Esophagus squamous epithelium (tissue), 5 donors: ENCODE measurements at places on chromosomes 2 and 18. TPM values are rescaled to one million over a fixed set of nuclear protein-coding genes. Genes with fewer than 3 reads are reported as not detected.

The ARHGEF4 gene
- 82.4 TPM for total RNA-seq

The TIA1 gene
- total RNA-seq, result 35.7 TPM

GRCh38 chr18:46253498-46253897 is 149.3 kb downstream of the HAUS1 start:
- DNase-seq, result no peak

The SNRNP200 gene
- 59.5 TPM for total RNA-seq

DNA sequence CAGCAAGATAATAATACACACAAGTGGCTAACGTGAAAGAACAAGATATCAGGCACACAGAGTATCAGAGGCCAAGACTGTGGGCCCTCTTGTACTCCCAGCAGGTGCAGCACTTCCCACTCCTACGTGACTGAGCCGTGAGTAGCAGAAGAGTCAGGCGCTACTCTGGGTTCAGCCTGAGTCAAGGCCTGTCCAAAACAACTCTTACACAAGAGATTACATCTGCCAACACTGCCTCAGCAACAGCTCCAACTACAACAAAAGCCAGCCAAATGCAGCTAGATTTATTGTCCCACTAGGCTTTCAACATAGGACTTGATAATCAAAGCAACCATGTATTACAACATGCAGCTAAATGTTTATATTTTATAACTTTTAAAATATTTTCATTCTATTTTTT is 56.2 kb downstream of the ITSN2 start:
- DNase-seq, result no peak

DNA sequence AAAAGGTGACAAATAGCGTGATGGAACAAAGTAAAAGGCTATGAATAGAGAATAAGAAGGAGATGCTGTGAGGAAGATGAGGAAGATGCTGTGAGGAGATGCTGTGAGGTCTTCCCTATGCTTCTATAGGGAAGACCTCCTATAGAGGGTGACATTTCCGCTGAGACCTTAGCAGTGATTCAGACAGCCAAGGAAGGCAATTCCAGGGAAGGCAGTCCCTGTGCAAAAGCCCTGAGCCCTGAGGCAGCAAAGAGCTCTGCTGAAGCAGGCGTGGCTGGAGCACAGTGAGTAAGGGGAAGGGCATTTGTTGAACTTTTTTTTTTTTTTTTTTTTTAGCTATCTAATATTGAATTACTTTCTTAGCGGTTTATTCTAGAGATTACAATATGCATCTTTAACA is 142.7 kb upstream of the FOSL2 start:
- no peak for DNase-seq

GRCh38 chr2:147099845-147100244 is 745.0 kb upstream of the ACVR2A start:
- DNase-seq, result no peak

DNA sequence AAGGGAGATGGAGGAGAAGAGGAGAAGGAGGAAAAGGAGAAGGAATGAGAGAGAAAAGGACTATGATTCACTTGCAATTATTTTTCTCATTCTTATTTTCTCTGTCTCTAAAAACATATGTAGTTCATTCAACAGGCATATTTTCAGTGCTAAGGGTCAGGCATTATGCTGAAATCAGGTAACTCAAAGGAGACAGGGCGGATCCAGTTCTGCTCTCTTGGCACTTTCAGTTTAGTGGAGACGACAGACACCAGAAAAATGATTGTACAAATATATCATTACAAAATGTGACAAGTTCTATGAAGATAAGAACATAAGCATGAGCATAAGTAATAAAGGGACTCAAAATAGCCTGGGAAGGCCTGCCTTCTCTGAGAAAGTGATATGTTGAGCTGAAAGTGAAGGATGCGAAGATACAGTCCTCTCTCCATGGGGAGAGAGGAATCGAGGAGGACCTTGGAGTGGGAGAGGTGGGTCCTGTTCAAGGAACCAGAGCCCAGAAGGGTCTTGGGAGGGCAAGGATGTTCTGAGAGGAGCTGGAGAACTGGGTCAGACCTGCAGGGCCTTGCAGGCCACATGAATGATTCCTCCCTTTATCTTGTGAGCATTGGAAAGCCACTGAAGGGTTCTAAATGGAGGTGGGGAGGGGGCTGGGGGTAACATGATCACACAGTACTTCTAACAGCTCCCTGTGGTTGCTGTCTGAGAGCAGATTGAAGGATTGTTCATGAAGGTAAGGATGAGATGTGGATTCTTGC is 58.6 kb upstream of the TMEM17 start:
- DNase-seq, result no peak

- no peak for DNase-seq
Measured at GRCh38 chr2:222797871-222798270, 63.0 kb upstream of the ACSL3 start.

- no peak for DNase-seq
Measured at GRCh38 chr2:142629193-142629592, 248.3 kb upstream of the KYNU start.

DNA sequence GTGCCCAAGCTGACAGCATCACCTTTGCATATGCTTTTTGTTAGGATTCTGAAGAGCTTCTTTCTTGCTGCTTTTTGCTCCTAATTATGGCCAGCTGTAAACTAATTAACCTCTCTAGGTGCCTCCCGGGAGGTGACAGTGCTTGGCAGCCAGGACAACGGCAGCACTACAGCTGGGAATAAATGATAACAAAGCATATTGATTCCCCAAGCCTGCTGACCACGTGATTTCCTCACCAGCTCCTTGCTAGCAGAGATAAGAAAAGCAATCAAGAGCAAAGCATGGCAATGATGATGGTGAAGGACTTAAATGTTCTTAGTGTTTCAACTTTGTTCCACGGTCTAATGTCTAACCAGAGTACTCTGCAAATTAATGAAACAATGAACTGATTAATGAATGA is 1074.4 kb upstream of the GYPC start:
- no peak for DNase-seq
